ENCODE measurements at places on chromosomes 3 and 15.

DNA sequence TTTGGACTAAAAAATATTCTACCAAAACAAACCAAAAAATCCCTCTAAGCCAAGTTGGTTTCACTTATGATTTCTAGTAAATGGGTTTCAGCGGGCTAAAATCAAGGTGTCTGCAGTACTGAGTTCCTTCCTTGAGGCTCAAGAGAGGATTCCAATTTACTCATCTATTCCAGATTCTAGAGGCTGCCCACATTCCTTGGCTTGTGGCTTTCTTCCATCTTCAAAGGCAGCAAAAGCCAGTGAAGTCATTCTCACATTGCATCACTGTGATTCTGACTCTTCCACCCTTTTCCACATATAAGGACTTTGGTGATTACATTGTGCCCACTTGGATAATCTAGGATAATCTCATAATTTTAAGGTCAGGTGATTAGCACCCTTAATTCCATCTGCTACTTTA lies 48.1 kb downstream of the DPPA2 start:
- DNase-seq: no peak

- DNase-seq: no peak
Measured at GRCh38 chr15:60580650-60581376, 101.9 kb upstream of the ICE2 start.

GRCh38 chr3:31213869-31214486 lies 318.7 kb upstream of the STT3B start:
- DNase-seq: no peak

- no peak for DNase-seq
Measured at GRCh38 chr3:172179680-172180399, 140.5 kb downstream of the FNDC3B start.

GRCh38 chr15:62749036-62749815 lies 293.3 kb upstream of the TPM1 start:
- DNase-seq: no peak

- DNase-seq: no peak
Measured at GRCh38 chr15:39605146-39605545, 24.3 kb downstream of the THBS1 start.

DNA sequence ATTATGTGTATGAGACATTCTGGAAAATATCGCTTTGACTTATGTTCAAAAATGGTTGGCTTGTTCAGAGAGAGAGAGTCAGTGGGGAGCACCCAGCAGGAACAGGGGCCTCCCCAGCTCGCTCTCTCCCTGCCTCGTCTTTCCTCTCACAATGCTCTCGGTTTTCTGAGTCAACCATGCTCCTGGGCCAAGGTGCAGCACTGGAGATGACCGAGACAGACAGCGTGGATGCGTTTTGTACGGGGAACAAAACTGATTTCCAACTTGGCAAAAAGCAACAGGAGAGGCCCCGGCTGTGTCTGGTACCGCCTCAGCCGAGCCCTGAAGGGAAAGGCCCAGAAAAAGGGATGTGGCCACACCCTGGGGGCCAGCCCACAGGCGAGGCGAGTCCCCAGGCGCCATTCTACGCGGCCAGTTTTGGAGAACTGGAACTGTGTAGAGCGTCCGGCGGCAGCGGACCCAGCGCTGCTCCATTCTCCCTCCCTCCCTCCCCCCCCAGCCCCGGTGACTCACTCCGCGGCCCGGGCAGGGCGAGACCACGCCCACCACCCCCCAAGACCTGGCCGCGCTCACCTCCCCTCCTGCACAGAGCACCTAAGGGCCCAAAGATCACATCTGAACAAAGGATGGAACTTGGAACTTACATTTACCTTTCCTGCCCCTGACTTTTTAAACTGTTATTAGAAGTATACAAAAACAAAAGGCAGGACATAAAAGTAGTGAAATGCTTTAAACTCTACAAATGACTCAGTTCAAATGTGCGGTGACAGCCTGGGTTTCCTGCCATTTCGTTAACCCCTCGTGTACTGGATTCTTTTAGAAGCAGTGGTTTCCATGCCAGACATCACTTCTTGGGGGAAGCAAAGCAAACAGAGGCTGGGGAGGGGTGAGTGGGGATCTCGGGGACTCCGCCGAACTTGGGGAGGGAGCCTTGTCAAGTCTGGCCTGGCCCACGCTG lies 12.7 kb downstream of the ATP10A start:
- DNase-seq: no peak

GRCh38 chr15:44801364-44801763 lies 65.0 kb downstream of the TRIM69 start:
- DNase-seq: no peak

GRCh38 chr3:72580900-72581299 lies 267.3 kb downstream of the SHQ1 start:
- DNase-seq: no peak

DNA sequence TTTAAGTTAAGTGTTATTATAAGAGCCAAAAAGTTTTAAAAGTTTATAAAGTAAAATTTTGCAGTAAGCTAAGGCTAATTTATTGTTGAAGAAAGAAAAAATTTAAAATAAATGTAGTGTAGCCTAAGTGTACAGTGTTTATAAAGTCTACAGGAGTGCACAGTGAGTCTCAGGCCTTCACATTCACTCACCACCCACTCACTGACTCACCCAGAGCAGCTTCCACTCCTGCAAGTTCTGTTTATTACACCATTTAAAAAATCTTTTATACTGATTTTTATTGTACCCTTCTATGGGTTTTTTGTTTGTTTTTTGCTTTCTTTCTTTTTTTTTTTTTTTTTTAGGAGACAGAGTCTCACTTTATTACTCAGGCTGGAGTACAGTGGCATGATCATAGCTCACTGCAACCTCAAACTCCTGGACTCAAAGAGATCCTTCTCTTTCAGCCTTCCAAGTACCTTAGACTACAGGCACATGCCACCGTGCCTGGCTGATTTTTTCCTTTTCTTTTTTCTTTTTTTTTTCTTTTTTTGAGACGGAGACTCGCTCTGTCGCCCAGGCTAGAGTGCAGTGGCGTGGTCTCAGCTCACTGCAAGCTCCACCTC lies 25.9 kb downstream of the CSTA start:
- no peak for DNase-seq
